ENCODE measurements at places on chromosomes 6 and 20. TPM values are rescaled to one million over a fixed set of nuclear protein-coding genes. Genes with fewer than 3 reads are reported as not detected.

MYCT1 gene
- 7.9 TPM for total RNA-seq

FOXS1 gene
- total RNA-seq = 3.9 TPM

TSPO2 gene
- total RNA-seq = not detected

NEURL2 gene
- total RNA-seq = 23.8 TPM

SEMG1 gene
- total RNA-seq = not detected

LAMA5 gene
- 217 TPM for total RNA-seq

MYLK4 gene
- 0.58 TPM for total RNA-seq

EMILIN3 gene
- 3.4 TPM for total RNA-seq

RFX6 gene
- not detected for total RNA-seq

GMNN gene
- total RNA-seq = 3.3 TPM

ELMO2 gene
- total RNA-seq = 58.4 TPM

PPP1R14C gene
- total RNA-seq = not detected

DEFB124 gene
- total RNA-seq = 2.0 TPM

BPI gene
- not detected for total RNA-seq

APCDD1L gene
- 0.67 TPM for total RNA-seq

F13A1 gene
- total RNA-seq = 41.6 TPM

CST9 gene
- total RNA-seq = not detected

HLA-DRA gene
- total RNA-seq = 73.9 TPM

KCNB1 gene
- 26.3 TPM for total RNA-seq

CDC40 gene
- 25.9 TPM for total RNA-seq

SYNCRIP gene
- total RNA-seq = 94.4 TPM

PRRT1 gene
- 4.8 TPM for total RNA-seq

ADGB gene
- not detected for total RNA-seq

PACSIN1 gene
- 1.2 TPM for total RNA-seq

MAK gene
- 0.67 TPM for total RNA-seq

BRPF3 gene
- total RNA-seq = 21.6 TPM

CUTA gene
- 131 TPM for total RNA-seq

RSPO3 gene
- total RNA-seq = 61.0 TPM

PTPRK gene
- 44.2 TPM for total RNA-seq

NR2E1 gene
- not detected for total RNA-seq

CDSN gene
- not detected for total RNA-seq

SYCP2L gene
- 5.7 TPM for total RNA-seq

ZSCAN16 gene
- total RNA-seq = 4.4 TPM

MUC21 gene
- total RNA-seq = 9.9 TPM

CCR6 gene
- total RNA-seq = not detected

KIAA1755 gene
- total RNA-seq = 14.7 TPM

IRF4 gene
- total RNA-seq = 0.89 TPM

EPHA7 gene
- total RNA-seq = 162 TPM

MOCS3 gene
- 6.1 TPM for total RNA-seq

MRS2 gene
- 32.0 TPM for total RNA-seq

SLC12A5 gene
- total RNA-seq = not detected

ISM1 gene
- 6.4 TPM for total RNA-seq

PGC gene
- not detected for total RNA-seq

GUCA1A gene
- total RNA-seq = not detected

LY6G6D gene
- not detected for total RNA-seq

BANF2 gene
- not detected for total RNA-seq

DLK2 gene
- not detected for total RNA-seq

MPIG6B gene
- total RNA-seq = not detected

CST5 gene
- 1.9 TPM for total RNA-seq

FAXC gene
- 23.2 TPM for total RNA-seq

FBXL4 gene
- total RNA-seq = 15.6 TPM

SOX18 gene
- total RNA-seq = 8.7 TPM

Data from gastroesophageal sphincter (tissue), 4 donors.